ENCODE measurements at places on chromosomes 5 and 9.

GRCh38 chr5:95900383-95900958, 61.2 kb downstream of the ELL2 start:
- no peak for DNase-seq

DNA sequence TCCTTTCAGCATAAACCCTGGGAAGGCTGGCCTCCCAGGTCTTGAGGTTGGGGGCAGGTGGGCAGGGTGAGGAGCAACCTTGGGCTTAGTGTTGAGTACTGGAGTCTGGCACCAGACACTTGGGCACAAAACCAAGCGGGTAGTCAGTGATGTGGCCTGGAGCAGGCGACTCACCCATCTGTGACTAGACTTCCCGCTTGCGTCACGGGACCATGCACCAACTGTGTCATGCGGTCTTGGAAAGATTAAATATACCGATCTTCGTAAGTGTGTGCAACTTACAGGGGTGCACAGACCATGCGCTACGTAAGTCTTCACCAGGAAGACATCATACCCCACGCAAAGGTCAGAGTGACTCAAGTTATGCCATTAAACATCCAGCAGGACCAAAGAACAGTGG, 304.4 kb upstream of the IRX4 start:
- no peak for DNase-seq

DNA sequence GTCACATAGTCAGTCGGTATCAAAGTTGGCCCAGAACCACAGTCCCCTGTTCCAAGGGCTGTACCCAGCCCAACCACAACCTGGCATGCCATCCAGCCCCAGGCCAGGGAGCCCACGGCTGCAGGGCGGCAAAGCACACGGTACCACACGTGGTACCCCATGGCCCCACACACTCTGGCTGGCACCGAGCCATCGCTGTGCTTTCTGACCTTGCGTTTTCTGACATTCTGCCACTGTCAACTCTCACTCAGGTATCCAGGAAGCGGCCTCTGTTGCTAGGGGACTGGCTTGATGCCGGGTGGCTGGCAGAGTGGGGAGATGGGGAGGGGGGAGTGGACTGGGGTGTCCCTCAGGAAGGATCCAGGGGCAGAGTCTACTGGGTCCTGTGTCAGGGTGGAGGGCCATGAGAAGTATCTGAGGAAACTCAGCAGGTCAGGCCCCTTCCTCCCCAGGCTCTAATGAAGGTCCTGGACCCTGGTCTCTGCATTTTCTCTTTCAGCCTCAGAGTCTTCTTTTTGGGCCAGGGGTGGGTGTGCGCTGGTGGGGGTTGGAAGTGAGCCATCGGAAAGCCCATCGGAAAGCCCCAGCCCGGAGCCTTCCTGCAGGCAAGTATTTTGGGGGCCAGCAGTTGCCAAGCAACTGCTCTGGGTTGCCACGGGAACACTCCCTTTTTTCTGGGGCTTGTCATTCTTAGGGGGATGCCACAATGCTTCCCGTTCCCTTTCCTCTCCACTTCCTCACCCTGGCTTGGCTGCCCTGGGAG, 21.0 kb upstream of the RALGDS start:
- DNase-seq = no peak

GRCh38 chr9:81530846-81531245, 158.5 kb downstream of the TLE1 start:
- DNase-seq = no peak

DNA sequence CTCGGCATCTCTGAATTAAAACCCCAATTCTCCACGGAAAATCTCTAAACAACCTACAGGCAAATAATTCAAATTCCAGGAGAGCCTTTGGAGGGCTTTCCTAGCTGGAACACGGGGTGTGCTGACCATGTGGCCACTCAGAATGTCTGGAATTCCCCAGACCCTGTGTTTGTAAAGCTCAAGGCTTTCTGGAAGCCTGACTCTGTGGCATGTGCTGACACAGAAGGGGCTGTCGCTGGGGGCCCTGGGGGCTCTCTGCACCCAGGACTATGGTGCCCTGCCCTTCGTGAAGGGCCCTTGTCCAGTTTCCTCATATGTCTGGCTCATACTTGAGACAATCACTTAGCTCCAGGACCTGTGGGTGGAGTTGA, 29.0 kb upstream of the BOD1 start:
- no peak for DNase-seq

All from stimulated activated CD4-positive, alpha-beta T cell treated with anti-CD3 and anti-CD28 coated beads, Interleukin-2, amount 100 ng/mL, for 4 hours (primary cell).